ENCODE measurements at places on chromosomes 12 and 14.

DNA sequence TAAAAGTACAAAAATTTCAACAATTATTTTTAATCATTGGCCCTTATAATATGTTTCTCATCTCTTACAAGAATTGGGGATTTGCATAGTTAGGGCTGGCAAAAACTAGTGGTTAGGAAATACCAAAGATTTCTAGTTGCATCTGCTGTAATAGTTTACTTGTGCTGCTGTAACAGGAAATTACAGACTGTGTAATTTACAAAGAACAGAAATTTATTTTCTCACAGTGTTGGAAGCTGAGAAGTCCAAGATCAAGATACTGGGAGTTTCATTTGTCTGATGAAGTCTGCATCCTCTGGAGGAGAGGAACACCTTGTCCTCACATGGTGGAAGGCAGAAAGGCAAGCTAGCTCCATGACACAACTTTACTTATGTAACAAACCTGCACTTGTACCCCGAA lies 157.0 kb downstream of the FLRT2 start:
- no peak for DNase-seq

- DNase-seq, result no peak
These were observed 2.3 kb downstream of the JDP2 start for GRCh38 chr14:75430116-75430515.

GRCh38 chr12:2644683-2645405 lies 149.9 kb upstream of the FKBP4 start:
- DNase-seq, result no peak

GRCh38 chr14:84579292-84579691 lies 950.7 kb upstream of the FLRT2 start:
- no peak for DNase-seq

GRCh38 chr12:52867642-52868041 lies 18.8 kb upstream of the KRT78 start:
- DNase-seq, result no peak

DNA sequence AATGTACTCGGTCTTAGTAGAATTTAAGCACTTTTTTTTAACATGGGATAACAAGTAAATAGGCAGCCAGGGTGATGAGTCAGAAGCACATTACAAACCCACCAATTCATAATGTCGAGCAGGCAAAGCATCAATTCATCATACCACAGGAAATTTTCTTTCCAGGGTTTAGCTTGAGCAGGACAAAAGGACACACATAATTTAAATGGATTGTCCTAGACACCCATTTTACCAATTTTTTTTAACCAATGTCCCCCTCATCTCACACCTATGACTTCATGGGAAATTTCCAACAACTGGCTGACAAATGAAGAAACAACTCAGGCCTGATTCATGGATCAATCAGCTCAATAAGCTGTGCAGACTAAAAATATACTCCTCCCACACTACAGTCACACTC lies 58.8 kb upstream of the FOXG1 start:
- peak; percentile 91 for DNase-seq

DNA sequence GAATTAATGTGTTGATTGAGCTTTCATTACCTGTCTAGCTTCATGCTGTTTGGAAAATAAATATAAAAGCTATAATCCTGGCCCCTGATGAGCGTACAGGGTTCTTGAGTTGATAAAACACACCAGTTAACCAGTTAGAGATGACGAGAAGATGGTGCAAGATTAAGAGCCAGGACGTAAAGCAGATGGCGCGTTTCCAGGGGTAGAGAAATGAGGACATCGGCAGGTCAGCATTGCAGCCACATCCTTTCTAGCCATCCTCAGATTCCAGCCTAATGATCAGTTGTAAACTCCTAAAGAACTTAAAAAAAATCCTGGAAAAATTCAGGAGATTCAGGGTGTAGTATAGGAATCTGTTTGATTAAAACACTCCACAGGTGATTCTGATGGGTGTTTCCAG lies 203.7 kb downstream of the CACNA1C start:
- DNase-seq, result no peak

DNA sequence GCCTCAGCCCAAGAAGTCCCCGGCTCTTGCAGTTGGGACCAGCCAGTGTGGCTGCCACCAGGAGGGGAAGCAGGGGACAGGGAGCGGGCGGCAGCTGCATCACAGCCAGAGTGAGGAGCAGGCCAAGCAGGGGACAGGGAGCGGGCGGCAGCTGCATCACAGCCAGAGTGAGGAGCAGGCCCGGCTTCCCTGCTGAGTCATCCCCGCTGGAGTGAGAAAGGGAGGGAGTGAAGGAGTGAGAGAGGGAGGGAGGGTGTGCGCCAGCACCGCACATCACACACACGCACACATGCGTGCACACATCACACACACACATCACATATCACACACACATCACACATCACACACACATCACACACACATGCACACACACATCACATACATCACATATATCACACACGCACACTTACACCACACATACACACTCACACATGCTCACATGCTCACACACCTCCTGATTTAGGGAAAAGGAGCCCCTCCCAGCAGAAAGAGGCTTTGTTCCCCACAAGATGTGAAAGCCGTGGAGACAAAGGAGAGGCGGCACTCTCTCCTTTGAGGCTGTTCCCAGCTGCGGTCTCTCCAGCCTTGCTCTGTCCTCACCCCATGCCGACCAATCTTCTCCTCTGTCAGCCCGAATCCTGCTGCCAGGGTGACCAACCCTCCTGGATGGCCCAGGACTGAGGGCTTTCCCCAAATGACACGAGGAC lies 16.7 kb upstream of the ZDHHC22 start:
- DNase-seq, result no peak

DNA sequence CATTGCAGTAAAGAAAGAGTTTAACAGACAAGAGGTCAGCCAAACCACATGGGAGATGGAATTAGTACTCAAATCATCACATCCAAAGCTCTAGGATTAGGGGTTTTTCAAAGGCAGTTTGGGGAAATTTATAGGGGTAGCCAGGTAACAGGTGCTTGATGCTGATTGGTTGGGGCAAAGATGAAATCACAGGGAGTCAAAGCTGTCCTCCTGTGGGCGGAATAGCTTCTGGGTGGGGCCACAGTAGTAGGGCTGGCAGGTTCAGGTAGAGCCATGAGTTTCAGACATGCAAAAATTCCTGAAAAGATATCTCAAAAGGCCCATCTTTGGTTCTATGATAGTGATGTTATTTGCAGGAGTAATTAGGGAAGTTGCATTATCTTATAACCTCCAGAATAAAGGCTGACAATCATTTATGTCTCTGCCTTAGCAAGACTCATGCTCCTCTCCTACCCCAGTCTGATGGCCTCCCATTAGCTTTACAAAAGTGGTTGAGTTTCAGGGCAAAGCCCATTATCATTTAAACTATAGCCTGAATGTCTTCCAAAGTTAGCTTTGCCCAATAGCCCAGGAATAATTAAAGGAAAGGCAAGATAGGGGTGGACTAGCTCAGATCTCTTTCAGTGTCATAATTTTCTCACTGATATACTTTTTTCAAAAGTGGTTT lies 42.1 kb upstream of the CNTN1 start:
- no peak for DNase-seq

- no peak for DNase-seq
These were observed 82.3 kb downstream of the TNFAIP2 start for GRCh38 chr14:103205541-103205906.

DNA sequence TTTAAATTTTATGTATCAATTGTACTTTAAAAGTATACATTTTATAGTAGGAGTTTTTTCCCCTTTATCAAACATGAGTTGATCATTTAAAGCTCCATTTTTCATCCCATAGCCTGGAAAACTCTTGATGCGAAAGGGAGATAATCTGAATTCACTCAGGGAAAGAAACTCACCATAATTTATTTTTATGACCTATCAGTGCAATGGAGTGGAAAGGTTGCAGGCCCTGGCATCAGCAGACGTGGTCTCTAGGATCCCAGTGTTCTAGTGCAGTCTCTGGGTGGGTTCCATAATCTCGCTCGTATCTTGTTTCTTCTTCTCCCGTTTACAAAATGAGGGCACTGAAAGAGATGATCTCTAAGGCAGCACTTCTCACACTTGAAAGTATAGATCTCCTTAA lies 85.0 kb downstream of the PTGER2 start:
- DNase-seq, result no peak

DNA sequence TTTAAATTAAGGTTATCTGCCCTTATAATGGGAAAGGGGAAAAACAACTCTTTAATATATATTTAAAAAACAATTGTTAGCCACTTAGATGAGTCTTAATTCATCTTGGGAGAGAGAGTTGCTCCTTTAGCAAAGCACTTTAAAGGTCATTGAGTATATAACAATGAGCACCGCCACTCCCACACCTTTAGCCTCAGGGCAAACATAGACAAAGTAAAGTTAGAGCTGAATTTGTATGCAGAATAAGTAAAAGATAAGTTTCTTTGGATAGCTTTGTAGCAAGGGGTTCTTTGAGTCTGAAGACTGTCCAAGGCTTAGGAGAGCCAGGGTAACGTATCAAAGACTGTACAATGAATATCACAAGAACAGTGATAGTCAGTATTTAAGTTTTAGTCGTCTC lies 728.8 kb upstream of the LMO3 start:
- no peak for DNase-seq

- no peak for DNase-seq
These were observed 54.4 kb downstream of the SETD3 start for GRCh38 chr14:99426265-99426664.

DNA sequence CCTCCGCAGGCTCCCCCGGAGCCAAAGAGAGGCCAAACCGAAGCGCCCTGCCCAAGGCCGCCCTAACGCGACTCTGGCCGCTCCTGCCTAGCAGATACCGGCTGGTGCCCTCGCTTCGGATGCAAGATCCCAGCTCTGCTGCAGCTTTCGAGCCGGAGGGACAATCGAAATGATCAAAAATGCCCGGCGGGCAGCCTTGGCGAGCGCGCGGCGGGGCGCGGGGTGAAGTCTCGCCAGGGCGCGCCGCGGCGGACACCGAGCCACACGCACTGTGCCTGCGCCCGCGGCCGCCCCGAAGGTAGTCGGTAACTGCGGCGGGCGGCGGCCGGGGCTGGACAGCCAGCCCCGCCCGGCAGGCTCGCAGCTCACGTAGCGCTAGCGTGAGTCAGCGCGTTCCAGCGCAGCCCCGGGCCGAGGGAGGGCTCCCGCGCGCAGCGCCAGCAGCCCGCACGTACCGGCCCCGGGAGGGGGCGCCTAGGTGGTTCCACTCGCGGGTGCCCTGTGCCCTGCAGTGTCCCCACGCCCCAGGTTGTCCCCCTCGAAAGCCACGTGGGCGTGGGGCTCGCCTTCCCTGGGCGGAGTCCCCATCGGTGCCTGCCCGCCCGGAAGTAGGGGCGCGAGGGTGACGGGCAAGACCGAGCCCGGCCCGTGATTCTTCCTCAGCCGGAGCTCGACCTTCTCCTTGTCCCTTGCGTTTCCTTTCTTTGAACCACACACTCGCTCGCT lies 109.2 kb upstream of the EGLN3 start:
- peak; percentile 54 for DNase-seq

- peak; percentile 13 for DNase-seq
These were observed 1945.1 kb upstream of the SEL1L start for GRCh38 chr14:83478741-83479140.

GRCh38 chr14:96239711-96240141 lies 16.3 kb upstream of the BDKRB1 start:
- DNase-seq, result no peak

- DNase-seq, result no peak
These were observed 21.1 kb downstream of the MOAP1 start for GRCh38 chr14:93163564-93163963.

GRCh38 chr14:34204774-34205173 lies 253.9 kb upstream of the EGLN3 start:
- DNase-seq, result no peak

GRCh38 chr14:93965287-93965821 lies 11.0 kb downstream of the ASB2 start:
- DNase-seq, result peak; percentile 82

DNA sequence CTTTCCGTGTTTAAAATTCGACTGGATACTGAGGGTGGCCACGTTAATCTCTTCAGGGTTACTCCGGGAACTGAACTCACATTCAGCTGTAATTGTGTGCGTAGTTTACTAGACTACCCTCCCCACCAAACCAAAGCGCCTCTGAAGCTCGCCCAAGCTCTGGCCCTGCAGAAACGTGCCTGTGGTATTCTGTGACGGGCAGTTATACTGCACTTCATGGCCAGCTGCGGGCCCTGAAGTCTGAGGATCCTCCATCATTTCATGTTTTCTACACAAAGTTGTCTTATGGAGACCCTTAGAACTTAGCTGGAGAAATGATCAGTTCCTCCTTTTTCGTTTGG lies 688 bp downstream of the ZNF26 start:
- DNase-seq, result no peak

DNA sequence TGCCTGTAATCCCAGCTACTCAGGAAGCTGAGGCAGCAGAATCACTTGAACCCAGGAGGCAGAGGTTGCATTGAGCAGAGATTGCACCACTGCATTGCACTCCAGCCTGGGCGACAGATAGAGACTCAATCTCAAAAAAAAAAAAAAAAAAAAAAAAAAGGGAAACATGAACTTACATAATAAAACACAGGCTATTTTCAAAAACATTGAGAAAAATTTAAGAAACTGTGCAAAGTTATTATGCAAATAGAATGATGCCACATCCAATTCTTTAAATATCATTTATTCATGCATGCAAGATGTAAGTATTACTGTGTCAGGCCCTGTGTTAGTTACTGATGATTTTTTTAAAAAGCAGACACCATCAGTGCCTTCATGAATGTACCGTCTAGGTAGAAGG lies 20.0 kb upstream of the SLC16A7 start:
- DNase-seq, result no peak

GRCh38 chr12:47812797-47813510 lies 6.7 kb downstream of the HDAC7 start:
- peak; percentile 61 for DNase-seq

DNA sequence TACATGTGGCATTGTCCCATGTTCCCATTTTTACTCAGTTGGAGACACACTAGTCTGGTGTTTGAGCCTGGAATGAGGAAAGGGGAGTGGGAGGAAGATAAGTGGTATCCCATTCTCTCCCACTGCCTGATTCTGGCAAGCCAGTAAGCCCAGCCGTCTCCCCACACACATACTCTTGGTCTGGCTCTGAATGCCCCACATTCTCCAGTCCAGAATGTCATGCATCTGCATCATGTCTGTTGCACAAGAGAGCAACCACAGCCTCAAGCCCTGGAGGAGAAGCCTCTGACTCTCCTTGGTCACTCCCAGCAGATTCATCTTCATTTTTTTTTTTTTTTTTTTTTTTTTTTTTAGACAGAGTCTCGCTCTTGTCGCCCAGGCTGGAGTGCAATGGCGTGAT lies 48.0 kb downstream of the DRAM1 start:
- no peak for DNase-seq

DNA sequence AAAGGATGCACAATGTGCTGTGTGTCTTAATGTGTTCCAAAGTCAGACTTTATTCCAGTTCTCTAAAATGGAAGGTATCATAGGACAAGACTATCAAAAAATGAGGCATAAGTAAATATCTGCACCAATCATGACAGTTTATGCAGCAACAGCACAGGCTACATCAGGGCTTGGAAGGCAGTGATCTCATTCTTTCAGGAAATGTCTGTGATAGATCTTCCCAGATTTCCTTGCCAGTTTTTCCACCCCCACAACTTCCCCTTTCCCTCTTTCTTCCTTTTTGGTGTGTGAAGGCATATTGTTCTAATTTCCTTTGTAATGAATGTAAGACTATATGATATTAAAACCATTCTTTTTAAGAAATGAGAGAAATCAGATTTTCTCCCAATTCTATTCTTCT lies 326.7 kb downstream of the ATP23 start:
- DNase-seq, result no peak

- DNase-seq, result no peak
These were observed 89.7 kb upstream of the PARP11 start for GRCh38 chr12:3962631-3963483.

Measured in COLO829 (cell line).